ENCODE measurements at places on chromosomes 5 and 9.

- no peak for DNase-seq
Observed at GRCh38 chr5:109584986-109585599, 104.6 kb upstream of the MAN2A1 start.

- DNase-seq = no peak
Observed at GRCh38 chr9:85895685-85896084, 45.3 kb upstream of the NAA35 start.

GRCh38 chr5:21680196-21680595, 1172.9 kb downstream of the CDH12 start:
- no peak for DNase-seq

GRCh38 chr5:83069096-83069799, 7.9 kb downstream of the TMEM167A start:
- no peak for DNase-seq

DNA sequence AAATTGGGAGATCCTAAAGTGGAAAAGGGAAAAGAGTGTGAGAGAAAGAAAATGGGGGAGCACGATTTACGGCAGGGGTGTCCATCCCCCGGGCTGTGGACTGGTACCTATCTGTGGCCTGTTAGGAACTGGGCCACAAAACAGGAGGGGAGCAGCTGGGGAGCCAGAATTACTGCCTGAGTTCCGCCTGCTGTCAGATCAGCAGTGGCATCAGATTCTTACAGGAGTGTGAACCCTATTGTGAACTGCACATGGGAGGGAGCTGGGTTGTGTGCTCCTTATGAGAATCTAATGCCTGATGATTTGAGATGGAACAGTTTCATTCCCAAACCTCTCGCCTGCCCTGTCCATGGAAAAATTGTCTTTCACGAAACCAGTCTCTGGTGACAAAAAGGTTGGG, 108.3 kb upstream of the ADAMTSL1 start:
- no peak for DNase-seq

- DNase-seq = no peak
Observed at GRCh38 chr5:1207555-1207954, 6.2 kb downstream of the SLC6A19 start.

DNA sequence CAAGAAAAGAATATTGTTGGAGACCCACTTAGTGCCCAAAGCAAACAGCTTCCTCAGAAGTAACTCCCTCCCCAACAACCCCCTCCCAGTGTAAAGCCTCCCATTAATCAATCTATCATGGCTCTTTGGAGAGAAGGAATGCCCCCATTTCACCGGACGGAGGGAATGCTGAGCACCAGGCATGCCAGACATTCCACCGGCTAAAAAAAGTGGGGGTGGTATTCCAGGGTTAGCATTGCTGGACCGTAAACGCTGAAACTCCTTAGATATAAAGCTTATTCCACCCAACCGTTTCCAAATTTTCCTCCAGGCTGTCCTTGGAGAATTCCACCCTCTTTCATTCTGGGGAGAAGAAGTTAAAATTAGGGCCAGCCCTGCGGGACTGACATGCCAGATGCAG, 363 bp upstream of the MAMDC2 start:
- no peak for DNase-seq

DNA sequence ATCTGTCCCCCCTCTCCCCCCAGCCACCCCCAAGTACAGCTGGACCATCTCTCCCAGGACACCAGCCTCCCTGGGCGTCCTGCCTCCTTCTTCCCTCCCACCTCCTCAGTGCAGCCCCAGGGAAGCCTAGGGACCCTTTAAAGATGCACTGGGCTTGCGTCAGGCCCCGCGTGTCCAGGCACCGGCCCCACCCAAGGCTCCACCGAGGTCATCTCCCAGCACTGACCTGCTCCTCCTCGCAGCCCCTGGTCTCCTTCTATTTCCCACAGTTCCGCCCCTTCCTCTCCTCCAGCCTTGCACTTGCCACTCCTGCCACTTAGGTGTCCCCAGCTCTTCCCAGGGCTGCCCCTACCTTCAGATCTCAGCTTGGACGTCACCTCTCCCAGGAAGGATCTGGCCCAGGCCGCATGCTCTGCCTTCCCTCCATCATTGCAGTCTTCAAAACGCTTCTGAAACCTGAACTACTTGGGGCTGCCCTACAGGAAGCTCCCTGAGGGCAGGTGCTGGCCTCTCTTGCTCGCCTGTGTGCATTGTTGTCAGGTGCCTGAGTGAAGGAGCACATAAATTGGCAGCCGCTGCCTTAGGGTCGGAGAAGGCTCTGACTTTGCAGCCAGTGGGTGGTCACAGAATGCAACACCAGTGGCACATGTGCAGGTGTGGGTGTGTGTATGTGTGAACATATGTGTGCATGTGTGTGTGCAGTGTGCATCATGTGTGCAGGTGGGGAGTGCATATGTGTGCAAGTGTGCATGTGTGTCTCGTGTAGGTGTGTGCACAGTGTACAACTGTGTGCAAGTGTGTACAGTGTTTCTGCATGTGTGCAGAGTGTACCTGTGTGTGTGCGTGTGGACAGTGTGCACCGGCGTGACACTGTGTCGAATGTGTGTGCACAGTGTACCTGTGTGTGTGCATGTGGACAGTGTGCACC, 152.9 kb downstream of the C9orf50 start:
- DNase-seq = no peak

GRCh38 chr5:29508131-29508530, 1685.4 kb upstream of the CDH6 start:
- no peak for DNase-seq

DNA sequence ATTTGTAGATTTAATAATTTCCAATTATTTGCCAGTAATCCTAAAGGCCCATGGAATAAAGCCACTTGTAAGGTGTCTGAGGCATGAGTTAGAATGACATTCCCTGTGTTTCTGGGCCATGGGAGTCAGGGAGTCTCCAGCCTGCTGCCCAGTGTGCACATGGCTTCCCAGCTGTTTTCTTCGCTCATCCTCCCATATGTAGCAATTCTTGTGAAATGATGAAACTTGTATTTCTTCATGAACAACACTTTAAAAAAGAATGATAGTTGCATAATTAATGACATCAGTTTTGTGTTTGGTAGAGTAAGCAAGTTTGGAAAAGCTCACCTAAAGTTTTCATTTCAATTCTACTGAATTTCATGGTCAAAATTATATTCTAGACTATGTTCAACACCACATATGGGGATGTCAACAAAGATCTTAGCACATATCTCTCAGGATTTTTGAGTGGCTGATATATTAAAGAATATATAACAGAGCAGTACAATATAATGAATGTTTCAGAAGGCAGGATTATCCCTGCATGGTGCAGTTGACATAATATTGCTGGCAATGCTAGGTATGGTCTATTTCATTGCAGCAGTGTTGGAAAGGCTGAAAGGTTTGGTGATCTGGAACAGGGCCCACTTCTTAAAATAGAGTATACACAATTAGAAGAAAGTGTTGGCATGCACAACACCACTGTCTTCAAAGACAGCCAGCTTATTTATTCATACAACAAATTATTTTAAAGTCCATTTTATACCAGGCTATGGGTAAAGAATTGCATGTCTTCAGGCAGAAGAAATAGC, 44.7 kb downstream of the GRIN3A start:
- no peak for DNase-seq

Measured in cortex of kidney (tissue), 1 donor.